ENCODE measurements at places on chromosomes 11 and 22.

DNA sequence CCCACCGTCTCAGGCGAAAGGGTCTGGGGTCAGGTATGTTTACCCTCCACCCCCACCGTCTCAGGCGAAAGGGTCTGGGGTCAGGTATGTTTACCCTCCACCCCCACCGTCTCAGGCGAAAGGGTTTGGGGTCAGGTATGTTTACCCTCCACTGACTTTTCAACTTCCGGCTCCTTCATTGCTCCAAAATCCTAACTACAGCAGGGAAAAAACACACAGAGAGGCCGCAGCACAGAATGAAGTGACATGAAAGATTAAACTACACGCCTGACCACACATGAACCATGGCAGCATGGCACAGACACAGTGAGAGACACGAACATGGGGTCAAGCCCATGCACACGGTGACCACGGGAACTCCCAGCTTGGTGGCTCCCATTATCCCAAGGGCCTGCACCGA lies 634.9 kb upstream of the B3GAT1 start:
- no peak for DNase-seq

- peak; percentile 3 for DNase-seq
Observed at GRCh38 chr11:12724301-12725054, 50.3 kb downstream of the TEAD1 start.

GRCh38 chr22:28855355-28856094 lies 27.8 kb upstream of the ZNRF3 start:
- no peak for DNase-seq

DNA sequence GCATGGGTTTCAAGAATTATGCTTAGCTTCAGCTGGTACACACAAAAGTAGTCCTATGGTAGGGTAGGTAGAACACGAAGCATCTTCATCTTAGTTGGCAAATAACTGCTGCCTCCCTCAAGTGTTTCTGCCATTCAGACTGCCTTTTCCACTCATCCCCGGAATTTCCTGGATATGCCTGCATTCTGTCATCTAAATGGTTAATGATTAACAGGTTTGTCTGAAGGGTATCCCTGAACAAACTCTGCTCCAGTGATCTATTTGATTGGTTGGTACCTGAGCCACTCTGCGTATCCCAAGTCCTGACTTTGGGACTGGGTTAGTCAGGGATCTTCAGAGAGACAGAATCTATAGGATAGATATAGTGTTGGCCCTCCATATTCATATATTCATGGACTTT lies 272.3 kb upstream of the RAG2 start:
- no peak for DNase-seq

GRCh38 chr11:120890609-120891320 lies 133.1 kb upstream of the TBCEL start:
- no peak for DNase-seq

DNA sequence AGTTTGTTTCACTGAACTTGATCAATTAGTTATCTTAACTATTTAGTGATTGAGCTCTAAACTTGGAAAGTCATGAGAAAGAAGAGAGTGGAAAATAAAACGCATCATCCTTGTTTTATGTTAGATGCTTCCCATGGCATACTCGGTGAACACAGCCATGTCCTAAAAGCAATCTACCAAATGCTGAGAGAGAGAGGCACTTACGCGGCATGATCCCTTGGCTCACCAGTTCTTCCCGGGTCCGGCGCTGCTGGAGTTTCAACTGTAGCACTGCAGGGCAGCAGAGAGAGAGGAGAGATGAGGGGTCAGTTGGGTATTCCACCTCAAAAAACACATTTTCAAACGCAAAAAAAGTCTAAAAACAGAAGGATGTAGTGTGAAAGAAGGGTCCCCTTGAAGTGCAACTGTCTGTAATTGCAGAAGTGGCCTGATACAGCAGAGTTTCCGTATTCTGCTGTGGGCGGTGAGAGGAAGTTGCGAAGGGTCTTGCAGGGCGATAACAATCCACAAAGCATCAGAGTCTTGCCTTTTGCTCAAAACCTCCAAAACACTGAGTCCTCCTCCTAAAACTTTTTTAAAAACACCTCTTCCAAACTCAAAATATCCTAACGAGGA lies 92.7 kb downstream of the SGSM3 start:
- no peak for DNase-seq

DNA sequence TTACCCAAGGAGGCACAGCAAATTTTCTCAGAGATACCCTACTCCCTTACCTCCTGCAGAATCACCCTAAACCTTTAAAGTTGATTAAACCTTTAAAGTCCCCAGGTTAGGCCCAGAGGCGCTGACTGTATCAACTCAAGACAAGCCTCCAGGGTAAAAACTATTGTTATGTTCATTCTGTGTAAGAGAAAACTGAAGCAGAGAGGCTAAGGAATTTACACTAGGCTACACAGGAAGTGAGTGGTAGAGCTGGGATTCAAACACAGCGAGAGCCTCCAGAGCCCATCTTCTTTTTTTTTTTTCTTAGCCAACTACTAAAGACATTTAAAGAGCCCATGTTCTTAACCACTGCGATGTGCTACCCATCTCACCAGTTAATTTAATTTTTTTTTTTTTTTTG lies 56.3 kb upstream of the GRK3 start:
- DNase-seq: no peak

DNA sequence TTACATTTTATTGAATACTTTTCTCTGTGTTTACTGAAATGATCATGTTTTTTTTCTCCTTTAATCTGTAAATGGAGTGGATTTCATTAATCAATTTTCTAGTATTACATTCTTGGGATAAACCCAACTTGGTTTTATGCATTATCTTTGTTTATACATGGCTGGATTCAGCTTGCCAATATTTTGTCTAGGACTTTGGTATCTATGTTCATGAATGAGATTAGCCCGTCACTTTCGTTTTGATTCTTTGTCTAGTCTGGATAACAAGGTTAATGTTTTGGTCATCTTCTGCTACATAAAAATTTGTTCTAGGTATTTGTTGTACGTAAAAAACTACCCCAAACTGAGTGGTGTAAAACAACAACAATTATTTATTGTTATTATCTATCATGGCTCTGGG lies 127.9 kb upstream of the PAX6 start:
- no peak for DNase-seq

- DNase-seq: no peak
Observed at GRCh38 chr11:8415195-8415594, 151.5 kb upstream of the LMO1 start.

- no peak for DNase-seq
Observed at GRCh38 chr11:127013550-127013949, 13.0 kb upstream of the KIRREL3 start.

GRCh38 chr11:63937713-63938478 lies 906 bp upstream of the NAA40 start:
- DNase-seq: no peak

DNA sequence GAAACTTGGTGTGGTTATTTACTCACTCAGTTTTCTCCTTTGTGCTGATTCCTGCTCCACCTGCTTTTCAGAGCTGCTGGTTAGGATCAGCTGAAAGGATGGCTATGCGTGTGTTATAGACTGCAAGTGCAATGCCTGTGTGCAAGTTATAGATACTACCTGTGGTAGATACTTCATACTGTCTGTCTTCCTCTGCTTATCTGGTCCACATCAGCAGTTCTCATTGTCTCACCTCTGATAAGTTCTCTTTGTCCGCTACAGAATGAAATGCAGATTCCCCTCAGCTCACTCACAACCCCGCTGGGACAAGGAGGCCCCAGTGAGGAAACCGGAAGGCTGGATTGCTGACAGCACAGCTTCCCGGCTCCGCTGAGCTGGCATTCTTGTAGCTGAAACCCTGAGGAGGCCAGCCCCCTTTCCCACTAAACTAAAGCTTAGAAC lies 37.5 kb upstream of the LYVE1 start:
- DNase-seq: no peak

- no peak for DNase-seq
Observed at GRCh38 chr11:20353829-20354434, 9.6 kb upstream of the HTATIP2 start.

GRCh38 chr11:93497596-93497995 lies 45.6 kb downstream of the SMCO4 start:
- DNase-seq: no peak

GRCh38 chr22:38471237-38471636 lies 3.3 kb downstream of the KDELR3 start:
- no peak for DNase-seq

DNA sequence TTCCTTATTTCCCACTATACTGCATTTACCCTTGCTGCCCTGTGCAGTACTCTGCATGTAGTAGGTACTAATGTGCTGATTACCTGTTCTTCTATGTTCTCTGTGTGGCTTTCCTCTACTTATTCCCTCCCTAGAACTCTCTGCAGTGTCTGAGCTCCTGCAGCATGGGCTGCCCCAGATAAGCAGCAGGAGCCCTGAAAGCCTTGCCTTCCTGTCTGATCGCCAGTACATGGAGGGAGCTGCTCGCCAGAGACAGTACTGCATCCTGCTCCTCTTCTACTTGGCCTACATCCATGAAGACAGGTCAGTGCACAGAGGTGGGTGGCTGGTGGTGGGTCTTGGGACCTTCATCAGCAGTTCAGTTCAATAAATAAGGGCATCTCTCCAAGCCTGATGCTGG lies 42.2 kb upstream of the CCDC134 start:
- no peak for DNase-seq

- DNase-seq: no peak
Observed at GRCh38 chr11:10629411-10630002, 61.0 kb upstream of the LYVE1 start.

DNA sequence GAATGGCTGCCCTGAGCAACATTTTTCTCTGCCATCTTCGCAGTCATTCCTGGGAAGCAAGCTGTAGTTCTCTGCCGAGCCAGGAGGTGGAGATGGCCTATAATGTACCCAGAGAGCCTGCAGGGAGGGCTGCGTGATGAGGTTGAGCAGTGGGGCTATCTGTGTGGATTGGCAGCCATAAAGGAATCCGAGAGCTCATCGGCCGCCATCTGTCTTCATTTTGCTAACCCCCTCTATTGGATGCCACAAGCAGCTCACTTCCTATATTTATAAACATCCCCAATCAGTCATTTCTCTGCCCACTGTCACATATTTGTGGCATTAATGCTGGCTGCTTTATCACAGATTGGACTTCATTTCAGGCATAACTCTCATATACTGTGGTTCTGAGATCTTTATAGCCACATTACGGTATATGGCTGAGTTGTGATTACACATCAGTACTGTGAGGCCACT lies 209.5 kb downstream of the NTM start:
- no peak for DNase-seq

DNA sequence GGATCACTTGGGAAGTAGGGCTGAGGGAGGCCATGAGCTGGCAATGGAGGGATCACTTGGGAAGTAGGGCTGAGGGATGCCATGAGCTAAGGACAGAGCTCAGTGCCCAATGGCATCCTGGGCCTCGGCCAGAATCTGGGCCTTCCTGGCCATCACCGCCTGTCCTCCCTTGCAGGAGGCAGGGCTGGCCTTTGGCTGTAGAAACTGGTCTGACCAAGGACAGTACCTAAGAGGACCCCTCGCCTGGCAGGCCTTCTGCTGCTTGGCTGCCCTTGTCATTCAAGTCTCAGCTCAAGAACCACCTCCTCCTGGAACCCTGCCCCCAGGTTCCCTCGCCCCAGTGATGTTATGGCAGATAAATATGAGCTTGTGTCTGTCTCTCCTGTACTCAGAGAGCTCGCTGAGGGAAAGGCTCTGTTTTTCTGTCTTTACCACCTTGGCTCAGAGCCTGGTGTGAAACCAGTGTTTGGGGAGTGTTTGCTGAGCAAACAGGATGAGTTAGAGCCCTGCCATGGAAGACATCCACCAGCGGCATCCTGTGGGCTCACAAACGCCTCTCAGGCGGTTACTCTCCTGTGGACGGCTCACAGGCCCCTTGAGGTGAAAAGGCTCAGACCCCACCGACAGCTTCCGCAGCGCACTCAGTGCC lies 19.3 kb upstream of the RASL10A start:
- no peak for DNase-seq

DNA sequence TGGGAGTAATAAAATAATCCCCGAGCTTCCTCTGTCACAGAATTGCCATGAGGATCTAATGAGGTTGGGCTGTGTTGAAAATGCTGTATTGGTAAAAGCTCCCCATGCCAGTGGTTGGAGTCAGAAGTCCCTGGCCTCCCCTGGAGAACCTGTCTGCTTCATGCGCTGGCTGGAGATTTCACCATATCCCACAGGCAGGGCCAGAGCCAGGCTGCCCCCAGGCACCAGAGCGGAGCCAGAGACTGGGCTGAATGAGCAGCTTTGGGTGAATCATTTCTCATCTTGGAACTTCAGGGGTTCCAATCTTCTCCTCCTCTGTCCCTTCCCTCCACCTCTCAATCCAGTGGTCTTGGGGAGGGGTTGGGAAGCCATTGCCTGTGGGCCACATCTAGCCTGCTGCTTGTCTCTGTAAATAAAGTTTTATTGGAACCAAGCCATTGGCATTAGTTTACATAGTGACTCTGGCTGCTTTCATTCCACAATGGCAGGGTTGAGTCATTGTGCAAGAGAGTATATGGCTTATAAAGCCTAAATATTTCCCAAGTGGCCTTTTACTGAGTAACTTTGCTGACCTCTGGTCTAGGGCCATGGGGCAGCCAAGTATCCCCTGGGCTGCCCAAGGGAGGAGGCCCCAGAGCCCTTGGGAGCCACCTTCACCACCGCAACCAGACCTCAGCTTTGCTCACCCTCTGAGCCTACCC lies 35.2 kb downstream of the LRRC10B start:
- DNase-seq: no peak

DNA sequence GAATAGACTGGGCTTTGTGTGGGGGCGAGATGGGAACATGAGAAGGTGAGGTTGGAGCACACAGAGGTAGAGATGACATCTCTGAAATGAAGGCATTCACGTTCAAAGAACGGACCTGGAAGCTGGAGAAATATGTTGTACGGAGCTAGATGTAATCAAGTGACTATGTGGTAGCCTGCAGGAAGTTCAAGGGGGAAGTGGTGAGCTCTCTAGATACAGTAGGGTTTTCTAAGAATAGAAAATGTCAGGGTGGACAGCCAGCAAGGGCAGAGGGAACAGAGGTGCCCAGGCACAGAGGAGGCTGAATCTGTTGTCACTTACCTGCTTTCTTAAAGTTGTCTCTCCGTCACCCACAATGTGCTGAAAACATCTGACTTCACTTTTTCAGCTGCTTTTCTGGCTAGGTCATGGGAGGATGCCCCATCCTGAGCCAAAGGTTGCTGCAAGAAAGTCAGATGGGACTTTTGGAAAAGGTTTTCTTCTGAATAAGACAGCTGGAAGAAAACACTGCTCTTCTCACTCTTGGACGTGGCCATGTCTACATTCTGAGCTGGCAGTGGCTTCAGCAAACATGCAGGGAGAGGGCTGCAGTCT lies 171.5 kb upstream of the B3GAT1 start:
- DNase-seq: no peak

Data from esophagus squamous epithelium (tissue), 5 donors.